ENCODE measurements at places on chromosomes 16 and 17.

- no peak for DNase-seq
Measured at GRCh38 chr17:72810991-72811508, 281.4 kb downstream of the SLC39A11 start.

DNA sequence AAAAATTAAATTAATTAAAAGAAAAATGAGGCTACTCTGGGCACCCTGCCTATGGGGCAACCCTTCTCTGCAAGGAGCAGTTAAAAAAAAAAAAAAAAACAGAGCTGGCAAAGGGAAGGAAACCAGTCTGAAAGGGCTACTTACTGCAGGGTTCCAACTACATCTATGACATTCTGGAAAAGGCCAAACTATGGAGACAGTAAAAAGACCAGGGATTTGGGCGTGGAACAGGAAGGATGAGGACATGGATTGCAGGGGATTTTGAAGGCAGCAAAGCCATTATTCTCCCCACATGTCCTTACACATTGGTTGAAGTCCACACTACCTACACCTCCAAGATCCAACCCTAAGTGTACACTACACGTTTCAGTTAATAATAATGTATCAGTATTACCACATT is 4.6 kb downstream of the RPH3AL start:
- no peak for DNase-seq

- DNase-seq = no peak
Measured at GRCh38 chr16:23318639-23319038, 16.5 kb downstream of the SCNN1B start.

DNA sequence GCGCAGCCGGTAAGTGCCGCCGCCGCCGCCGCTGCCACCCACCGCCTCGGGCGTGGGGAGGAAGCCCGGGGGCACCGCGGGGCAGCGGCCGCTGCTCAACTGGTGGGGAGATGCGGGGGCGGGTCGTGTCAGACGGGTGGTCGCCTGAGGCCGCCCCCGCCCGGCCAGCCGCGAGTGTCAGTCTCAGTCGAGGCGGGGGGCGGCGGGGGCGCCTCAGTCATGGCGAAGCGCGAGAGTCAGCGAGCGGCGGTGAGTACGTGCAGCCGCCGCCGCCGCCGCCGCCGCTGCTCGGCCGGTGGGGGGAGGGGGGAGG is 76.2 kb downstream of the CHD9 start:
- no peak for DNase-seq
